DMS53 (cell line): ENCODE measurements at places on chromosomes 12 and 14.

- no peak for DNase-seq
Measured at GRCh38 chr12:11920231-11920630, 150.5 kb upstream of the BCL2L14 start.

GRCh38 chr12:67452119-67452805 lies 183.1 kb downstream of the CAND1 start:
- no peak for DNase-seq

GRCh38 chr12:116804051-116804450 lies 65.9 kb downstream of the RNFT2 start:
- DNase-seq: no peak

DNA sequence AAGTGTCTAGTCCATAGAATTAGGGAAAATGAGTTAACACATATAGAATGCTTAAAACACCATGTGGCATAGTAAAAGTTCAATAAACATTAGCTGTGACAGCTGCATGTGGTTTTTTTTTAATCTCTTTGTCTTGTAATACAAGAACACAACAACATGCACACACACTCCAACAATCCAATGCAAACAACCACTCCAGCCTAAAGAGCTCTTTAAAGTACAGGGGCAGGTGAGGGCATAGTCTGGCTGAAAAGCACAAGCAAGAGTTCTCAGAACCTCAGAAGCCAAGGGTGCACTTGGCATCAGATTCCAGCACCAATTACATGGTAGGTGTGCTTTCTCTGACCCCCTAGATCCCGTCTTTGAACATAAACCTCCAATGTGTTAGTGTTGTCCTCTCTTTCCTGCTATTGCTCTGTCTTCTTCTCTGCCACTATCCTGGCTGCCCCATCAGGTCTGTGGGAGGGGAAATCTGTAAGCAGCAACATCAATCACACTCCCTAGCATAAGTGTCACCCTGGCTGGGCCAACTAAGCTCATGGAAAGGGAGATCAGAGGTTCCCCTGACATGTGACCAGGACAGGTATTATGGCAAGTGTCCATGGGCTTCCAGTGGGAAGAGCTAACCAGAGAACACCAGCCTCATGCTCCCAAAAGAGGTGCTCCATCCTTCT lies 91.0 kb downstream of the SLC8A3 start:
- DNase-seq: peak; percentile 95

GRCh38 chr12:43942379-43942778 lies 106.5 kb downstream of the TMEM117 start:
- DNase-seq: no peak
